ENCODE measurements at places on chromosomes 12 and 14.

DNA sequence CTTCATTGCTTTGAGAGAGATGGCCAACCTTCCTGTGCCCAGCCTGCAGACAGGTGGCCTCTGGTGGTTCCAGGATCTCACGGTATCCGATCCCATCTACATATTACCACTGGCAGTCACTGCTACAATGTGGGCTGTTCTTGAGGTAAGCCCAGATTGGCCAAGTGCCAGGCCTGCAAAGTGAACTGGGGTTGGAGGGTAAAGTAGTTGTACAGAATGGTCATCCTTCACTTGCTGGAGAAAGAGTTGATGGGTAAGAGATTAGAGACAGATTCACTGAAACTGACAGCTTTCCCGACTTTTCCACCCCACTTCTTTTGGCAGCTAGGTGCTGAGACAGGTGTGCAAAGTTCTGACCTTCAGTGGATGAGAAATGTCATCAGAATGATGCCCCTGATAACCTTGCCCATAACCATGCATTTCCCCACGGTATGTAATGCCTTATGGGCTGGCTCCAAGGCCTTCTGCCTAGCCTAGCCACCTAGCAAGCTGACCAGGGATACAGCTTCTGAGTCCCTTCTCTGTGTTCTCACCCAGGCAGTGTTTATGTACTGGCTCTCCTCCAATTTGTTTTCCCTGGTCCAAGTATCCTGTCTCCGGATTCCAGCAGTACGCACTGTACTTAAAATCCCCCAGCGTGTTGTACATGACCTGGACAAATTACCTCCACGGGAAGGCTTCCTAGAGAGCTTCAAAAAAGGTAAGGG is 4.1 kb downstream of the OXA1L start:
- no peak for DNase-seq

GRCh38 chr12:49564686-49565405 is 3.1 kb downstream of the MCRS1 start:
- DNase-seq, result no peak

DNA sequence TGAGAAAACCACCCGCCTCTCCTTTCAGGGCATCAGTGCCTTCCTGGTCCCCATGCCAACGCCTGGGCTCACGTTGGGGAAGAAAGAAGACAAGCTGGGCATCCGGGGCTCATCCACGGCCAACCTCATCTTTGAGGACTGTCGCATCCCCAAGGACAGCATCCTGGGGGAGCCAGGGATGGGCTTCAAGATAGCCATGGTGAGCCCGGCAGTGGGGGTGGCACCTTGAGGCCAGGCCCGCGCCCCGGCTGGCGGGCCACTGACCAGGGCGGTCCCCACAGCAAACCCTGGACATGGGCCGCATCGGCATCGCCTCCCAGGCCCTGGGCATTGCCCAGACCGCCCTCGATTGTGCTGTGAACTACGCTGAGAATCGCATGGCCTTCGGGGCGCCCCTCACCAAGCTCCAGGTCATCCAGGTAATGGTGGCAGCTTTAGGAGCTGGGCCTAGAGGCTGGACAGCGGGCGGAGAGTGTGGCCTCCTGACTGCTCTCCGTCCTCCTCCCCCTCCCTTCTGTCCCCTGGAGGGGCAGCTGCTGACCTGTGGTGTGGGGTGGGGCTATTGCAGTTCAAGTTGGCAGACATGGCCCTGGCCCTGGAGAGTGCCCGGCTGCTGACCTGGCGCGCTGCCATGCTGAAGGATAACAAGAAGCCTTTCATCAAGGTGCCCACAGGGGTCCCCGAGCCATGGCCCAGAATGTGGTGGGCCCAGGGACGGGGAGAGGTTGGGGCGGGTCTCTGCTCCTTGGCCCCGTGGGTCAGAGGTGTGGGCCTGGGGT is 12.8 kb downstream of the ACADS start:
- DNase-seq, result no peak

DNA sequence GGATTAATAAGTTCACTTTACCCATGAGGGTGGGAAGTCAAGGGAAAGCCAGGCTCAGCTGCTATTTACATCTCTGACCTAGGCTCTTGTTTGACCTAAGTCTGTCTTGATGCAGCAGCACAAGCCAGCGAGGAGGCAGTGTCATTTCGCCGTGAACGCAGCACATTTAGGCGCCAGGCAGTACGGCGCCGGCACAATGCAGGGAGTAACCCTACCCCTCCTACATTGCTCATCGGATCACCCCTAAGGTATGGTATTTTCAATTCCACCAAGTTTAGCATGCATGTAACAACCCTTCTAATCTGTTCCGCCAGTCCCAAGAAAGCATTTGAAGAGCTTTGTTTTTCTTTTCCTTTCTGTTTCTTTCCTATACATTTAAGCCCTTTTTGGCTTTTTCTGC is 81.2 kb downstream of the PCNX1 start:
- no peak for DNase-seq

DNA sequence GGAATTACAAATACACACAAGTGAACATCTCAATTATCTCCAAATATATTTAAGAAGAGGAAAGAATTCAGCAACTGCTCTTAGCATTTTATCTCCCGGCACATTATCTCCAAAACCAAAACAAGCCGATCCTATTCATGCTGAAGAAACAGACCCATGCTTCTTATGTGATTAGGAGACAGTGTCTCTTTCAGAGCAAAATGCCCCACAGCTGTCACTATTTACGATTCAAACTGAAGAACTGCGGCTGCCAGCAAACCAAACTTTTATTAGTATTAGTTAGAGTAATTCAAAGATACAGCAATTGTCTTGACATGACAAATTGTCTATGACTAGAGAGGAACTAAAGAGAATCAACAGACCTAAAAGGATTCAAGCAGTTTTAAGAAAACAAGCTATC is 79.4 kb downstream of the SETD3 start:
- no peak for DNase-seq

DNA sequence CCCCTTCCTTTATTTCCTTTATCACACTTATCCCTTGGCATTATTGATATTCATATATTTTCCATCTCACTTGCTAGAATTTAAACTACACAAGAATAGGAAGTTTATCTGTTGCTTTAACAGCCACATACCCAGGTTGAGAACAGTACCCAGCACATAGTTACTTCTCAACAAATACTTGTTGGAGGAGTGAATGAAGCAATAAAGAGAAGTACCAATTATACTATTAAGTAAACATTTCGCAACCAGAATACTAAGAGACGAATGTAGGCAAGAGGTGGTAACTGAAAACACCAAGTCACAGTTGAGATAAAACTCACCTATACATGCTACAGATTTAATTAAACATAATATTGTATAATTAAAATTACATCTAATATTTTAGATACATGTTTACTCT is 110.9 kb downstream of the FSCB start:
- DNase-seq, result no peak

DNA sequence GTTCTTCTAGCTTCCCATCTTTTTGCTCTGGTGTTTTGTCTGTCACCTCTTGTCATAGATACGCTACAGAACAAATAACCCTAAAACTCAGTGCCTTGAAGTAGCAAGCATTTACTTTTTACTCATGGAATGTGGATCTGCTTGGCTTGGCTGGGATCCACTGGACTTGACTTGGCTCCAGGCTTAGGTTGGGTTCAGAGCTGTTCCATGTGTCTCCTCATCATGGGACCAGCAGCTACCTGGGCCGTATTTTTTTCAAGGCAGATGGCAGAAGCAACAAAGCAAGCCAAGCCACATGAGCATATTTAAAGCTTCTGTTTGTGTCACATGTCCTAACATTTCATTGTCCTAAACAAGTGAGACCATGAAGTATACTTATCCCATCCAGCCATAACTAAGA is 48.7 kb upstream of the ATF1 start:
- DNase-seq, result no peak

- DNase-seq, result no peak
Measured at GRCh38 chr14:98466807-98467206, 805.2 kb downstream of the BCL11B start.

DNA sequence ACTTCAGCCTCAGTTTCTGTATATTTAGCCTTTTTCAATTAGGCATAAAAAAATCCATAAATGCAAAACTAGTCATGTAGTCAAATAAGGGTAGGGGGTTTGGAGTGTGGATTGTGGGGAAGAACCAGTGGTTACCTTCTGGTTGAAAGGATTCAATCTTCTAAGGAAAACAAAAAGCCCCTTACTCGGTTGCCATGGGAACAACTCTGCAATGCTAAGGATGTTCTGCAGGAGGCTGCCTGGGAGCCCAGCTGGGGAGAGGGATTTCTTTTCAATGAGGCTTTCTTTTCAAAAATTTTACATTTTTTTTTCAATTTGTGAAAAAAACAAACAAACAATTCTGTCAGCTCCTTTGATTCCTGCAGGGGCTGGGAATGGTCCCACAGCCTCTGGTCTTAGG is 67.2 kb downstream of the SLC8A3 start:
- DNase-seq, result no peak

All from AML-193 (cell line).